ENCODE measurements at places on chromosomes 2 and 18. TPM values are rescaled to one million over a fixed set of nuclear protein-coding genes. Genes with fewer than 3 reads are reported as not detected.

DNA sequence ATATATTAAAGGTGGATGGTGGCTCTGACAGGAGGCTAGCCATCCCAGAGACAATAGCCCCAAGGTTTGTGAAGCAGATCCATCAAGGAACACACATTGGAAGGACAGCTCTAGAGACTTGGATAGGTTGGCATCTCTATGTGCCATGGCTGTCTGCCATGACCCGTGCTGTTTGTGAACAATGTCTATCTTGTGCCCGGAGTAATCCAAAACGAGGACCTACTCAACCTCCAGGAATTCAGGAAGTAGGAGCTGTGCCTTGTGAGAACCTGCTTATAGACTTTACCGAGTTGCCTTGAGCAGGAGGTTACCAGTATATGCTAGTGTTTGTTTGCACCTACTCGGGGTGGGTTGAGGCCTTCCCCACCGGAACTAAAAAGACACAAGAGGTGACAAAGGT lies 43.1 kb upstream of the SELENOI start:
- no peak for DNase-seq

The TMEM247 gene
- not detected for total RNA-seq

GRCh38 chr2:144086965-144087364 lies 433.0 kb downstream of the ZEB2 start:
- no peak for DNase-seq

GRCh38 chr2:7988440-7988839 lies 693.4 kb upstream of the ID2 start:
- no peak for DNase-seq

The SERPINB7 gene
- not detected for total RNA-seq

GRCh38 chr2:118661179-118661578 lies 186.3 kb downstream of the EN1 start:
- no peak for DNase-seq

DNA sequence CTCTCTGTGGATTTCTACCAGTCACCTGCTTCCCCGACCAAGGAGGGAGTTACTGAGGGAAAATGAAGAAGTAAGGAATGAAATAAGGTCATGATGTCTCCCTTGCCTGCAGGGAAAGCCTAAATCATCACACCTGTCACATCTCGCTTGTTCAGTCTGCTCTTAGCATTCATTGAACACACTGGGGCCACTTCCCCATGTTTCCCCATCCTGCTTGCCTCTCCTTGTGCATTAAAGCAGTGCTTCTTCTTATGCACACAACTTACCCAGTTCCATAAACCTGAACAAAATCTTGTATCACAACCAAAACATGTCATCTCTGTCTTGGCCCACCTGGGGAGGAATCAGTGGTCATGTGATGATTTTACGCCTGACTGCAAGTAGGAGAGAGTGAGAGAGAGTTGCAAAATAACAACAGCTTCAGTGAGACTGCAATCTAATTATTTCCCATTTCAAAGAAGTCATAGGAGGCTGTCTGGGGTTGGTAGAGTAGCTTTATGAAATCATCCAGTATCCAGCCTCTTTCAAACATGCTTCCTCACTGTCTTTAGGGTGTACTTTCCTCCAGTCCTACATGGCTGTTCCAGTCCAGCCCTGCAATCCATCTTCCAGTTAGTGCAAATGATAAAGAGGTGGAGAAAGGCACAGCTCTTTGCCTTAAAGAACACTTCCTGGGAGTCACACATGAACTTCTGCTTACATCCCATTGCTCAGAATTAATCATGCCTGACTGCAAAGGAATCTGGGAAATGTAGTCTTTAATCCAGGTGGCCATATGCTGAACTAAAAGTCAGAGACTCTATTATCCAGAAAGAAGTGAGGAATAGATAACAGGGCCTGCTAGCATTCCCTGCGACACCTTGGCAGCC lies 220.1 kb downstream of the HAUS1 start:
- DNase-seq = peak; percentile 69

DNA sequence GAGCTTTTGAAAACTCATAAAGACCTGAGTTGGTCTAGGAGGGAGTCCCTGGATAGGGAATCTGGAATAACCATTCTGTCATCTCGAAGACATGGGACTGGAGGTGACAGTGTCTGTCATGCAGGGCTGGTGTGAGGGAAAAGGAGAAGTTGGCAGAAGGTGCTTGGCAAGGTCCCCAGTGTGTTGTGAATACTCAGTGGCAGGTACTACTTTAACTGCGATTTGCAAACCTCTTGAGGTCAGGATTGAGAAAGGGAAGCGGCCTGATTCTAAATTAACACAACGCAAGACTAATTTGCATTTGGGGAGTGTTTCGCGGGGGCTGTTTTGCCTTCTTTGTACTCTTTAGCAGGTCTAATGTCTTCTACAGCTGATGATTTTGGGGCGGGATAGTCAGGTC lies 77.0 kb upstream of the TMEM200C start:
- no peak for DNase-seq

DNA sequence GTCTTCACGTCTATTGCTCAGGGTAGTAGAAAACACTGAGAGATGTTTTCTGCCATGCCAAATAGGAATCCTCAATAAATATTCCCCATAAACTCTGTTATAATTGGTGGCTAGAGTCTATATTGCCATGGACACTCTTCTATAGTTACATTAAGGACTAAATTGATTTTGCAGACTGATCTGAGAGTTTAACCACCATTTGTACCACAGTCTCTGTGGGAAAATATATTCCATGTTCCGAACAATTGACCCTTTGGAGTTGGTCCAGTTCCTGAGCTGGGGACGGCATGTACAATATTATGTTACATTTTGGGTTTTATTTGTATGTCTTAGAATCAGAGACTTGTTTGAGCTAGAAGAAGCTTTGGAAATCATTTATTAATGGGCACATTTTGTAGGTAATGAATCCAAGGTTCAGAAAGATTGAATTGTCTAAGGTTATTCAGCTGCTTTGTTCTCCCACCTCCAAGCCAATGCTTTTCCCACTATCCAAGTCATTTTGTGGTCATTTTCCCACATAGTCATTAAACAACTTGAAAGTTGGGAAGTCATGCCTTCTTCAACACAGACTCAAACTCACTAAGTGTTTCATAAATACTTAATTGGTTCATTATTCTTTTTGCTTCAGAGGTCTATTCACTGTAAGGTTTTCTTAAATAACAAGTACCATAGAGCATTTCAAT lies 5.1 kb upstream of the PPP1CB start:
- no peak for DNase-seq

DNA sequence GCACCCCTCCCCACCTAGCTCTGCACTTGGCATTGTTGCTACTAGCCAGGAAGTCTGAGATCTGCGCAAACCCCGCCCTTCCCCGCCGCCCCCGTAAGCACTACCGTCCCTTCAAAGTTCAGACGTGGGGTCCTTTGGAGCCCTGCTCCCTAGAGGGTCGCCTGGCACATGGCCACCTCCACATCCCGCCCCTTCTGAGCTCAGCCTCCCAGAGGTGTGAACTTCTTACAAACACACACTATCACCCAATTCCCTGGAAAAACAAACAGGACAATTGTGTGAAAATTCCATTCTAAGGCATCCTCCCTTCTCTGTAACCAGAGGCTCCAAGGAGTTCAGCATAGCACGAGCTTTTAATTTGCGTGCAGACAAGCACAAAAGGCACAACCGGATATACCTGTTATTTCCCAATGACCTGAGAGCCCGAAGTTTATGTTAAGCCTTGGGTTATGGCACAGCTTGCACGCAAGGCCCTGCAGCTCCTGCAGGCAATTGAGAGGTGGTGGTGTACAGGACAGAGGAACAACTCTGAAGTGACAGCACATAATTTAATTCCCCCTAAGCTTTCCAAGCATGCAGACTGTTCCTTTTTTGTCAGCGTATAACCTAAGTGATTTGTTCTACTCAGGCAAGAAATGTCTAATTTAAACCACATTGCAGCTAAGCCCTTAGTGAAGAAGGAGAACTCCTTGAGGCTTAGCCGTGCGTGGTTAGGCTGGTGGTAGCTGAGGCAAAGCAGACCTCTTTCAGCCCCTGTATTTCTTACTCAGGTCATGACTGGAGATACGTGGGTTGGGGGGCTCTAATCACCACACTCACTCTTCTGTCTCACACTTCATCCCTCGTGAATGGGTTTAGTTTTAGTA lies 20.3 kb upstream of the CYP1B1 start:
- DNase-seq = no peak

The SLC4A5 gene
- total RNA-seq = 0.90 TPM

The RND3 gene
- 53.3 TPM for total RNA-seq

DNA sequence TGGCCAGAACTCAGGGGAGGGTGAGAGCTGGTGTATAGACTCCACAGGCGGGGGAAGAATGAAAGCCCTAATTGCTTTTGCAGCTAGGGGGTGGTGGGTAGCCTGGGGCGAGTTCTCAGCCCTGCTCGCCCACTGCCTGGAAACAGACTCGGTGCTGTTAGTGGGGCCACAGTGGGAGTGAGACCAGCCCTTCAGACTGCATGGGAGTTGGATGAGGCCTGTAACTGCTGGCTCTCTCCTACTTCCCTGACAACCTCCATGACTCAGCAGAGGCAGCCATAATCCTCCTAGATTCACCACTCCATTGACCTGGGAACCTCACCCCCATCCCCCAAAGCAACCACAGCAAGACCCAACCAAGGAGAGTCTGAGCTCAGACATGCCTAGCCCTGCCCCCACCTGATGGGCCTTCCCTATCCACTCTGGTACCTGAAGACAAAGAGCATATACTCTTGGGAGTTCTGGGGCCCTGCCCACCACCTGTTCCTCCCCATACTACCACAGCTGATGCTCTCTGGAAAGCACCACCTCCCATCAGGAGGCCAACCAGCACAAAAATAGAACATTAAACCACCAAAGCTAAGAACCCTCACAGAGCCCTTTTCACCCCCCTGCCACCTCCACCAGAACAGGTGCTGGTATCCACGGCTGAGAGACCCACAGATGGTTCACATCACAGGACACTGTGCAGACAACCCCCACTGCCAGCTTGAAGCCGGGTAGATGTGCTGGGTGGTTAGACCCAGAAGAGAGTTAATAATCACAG lies 226.3 kb downstream of the EIPR1 start:
- no peak for DNase-seq

GRCh38 chr2:11067221-11068078 lies 87.8 kb upstream of the SLC66A3 start:
- DNase-seq = no peak

DNA sequence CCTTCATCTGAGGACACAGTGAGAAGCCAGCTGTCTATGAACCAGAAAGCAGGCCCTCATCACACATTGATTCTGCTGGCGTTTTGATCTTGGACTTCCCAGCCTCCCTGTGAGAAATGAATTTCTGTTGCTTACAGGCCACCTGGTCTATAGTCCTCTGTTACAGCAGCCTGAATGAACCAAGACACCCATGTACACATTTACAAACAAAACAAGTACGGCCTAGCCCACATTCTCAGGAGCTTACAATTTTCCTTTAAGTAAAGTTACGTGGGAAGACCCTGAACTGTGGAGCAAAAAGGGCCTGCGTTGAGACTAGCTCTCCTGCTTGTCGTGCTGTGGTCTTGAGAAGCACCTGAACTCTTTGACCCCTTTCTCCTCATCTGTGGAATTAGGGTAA lies 12.0 kb upstream of the SLC20A1 start:
- DNase-seq = no peak

DNA sequence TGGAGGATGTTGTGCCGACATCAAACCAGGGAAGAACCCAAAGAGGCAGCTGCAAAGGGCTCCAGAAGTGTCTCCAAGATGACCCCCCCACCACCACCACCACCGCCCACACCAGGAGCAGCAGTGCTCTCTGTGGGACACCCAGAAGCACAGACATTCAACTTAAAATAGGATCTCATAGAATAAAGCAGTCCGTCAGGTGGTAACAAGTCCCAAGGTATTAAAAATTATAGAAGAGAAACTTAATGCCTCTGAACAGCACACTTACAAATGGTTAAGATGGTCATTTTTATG lies 155.5 kb upstream of the ID2 start:
- no peak for DNase-seq

The ST6GAL2 gene
- total RNA-seq = 13.1 TPM

DNA sequence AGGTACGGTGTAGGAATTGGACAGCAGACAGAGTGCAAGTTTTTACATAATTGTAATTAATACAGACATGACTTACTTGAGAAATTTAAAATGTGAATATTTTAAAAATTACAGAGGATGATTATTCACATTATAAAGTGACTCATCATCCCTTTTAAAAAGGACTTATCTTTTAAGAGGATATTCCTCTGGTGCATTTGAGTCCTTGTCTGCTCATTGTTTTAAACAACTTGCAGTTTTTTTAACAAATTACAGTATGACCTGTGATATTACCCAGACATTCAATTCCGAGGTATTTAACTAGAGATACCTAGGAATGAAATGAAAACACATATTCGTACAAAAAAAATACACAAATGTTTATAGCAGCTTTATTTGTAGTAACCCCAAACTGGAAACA lies 38.0 kb downstream of the SPTBN1 start:
- no peak for DNase-seq

- no peak for DNase-seq
These were observed 36.8 kb upstream of the LCLAT1 start for GRCh38 chr2:30410217-30410616.

DNA sequence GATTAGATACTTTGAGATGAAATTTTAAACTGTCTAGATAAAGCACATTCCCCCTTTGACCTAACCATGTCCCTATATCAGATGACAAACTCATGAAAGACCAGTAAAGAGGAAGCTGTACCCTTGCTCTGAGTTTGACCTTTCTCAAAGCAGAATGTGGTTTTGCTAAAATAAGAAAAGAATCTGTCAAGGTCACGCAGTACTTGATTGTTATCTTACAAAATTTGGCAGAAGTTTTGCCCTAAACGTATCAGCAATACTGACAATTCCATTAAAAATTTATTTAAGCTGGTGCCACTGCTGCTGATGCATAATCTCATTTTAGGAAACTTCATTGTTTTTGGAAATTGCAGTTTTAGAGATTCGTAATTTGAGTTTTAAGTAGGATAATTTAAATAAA lies 31.2 kb upstream of the GALM start:
- no peak for DNase-seq

GRCh38 chr2:113278742-113279139 lies at the start of gene PAX8:
Gene PAX8, minus strand, starts transcription at chr2:113278921. Its CDS starts 527 bp downstream, at chr2:113278394.
- peak; percentile 71 for DNase-seq

- no peak for DNase-seq
These were observed 60.1 kb downstream of the DSC3 start for GRCh38 chr18:30982285-30982992.

DNA sequence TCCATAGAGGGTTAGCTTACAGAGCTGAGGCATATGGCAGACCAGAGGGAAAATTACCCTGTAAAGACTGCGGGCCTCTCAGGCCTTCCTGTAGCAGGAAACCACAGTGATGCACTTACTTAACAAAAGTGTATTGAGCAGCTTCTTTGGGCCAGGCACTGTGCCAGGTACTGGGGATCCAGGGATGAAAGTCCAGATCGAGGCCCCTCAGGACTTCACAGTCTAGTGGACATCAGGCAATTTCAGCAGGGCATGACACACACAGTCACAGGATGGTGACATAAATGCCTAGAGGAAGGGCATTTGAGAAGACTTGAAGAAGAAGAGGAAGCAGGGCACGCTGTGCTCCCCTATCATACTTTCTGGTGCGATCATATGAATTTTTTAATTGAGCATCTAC lies 71.7 kb downstream of the MARCO start:
- DNase-seq = no peak
